NCI-H345 (cell line): ENCODE measurements at places on chromosomes 2 and 18.

GRCh38 chr2:102895376-102895775, 133.5 kb downstream of the TMEM182 start:
- DNase-seq = no peak

DNA sequence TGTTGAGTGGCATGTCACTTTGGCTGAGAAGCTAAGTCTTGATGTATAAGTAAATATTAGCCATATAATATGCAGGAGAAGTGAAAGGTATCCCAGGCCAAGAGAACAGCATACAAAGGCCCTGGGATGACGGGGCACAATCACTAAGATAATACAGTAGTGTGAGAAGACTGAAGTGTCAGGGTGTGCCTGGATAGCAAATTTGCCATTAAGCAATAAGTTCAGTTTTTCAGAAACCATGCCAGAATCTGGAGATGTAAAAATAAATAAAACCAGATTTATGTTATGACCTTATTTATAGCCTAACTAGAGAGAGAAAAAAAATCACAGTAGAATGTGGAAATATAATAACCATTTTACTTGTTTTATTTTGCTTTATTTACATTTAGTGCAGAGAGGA, 1858.7 kb upstream of the CELF4 start:
- DNase-seq = no peak

GRCh38 chr18:21896732-21897336, 156.2 kb downstream of the MIB1 start:
- no peak for DNase-seq

DNA sequence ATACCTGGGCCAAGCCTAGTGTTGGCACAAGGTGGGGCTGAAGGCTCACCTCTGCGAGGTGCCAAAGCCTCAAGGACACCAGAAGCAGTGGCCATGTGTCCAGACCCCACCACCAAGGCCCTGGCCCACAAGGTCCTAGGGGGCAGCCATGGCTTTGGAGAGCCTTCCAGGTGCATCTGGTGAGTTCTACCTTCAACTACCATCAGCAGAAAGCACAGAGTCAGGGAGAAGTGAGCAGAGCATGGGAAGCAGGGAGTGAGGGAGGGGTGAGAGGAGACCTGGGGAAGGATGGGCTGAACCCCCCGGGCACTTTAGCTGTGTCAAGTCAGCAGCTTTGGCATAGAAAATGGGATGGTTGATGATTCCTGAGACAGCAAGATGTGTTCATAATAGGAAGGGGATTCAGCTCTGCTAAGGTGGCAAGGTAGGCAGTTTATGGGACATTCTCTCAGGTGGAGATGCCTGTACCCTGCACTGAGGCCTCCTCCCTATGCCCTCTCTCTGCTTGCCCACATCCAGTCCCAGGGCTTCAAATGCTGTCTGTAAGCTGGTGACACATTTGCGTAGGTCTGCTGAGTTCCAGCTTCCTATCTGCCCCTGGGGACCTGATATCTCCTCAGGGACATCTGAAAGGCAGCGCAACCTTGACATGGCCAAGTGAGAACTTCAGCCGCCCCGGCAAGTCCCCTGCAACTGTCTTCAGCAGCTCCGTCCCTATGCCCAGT, 83.4 kb upstream of the RGPD5 start:
- DNase-seq = no peak

DNA sequence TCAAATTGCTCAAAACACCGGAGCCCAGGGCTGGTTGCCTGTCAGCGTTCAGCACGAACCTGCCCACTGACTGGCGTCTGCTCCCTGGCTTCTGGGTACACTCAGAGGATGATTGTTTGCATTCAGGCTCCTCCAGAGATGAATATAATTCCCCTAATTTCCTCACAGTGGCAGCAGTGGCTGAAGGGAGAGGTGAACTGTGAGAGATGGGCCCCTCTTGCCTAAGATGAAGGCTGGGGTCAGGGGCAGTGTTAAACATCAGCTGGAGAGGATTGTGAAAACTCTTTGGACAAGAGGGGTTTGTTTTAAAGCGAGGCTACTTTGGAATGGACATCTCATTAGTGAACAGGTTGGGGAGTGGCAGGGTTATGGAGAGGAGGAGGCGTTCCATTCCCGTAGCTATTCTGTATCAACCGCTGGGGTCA, 31.0 kb downstream of the TCF7L1 start:
- DNase-seq = no peak

DNA sequence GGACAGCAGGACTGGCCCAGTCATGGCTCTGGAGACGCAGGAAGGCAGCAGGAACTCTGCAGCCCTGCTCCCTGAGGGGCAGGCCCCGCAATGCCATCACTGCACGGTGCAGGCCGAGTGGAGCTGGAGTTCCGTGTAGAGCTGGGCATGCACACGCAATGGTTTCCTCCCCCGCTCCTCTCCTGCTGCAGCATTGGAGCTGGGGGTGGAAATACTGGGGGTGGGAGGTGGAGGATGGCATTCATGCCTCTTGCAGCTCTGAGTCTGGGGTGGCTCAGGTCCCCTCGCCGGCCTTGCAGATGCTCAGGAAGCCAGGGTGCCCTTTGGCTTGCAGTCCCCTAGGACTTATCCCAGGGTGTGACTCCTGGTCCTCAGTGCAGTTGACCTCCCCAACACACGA, 78.3 kb upstream of the ASB18 start:
- no peak for DNase-seq

DNA sequence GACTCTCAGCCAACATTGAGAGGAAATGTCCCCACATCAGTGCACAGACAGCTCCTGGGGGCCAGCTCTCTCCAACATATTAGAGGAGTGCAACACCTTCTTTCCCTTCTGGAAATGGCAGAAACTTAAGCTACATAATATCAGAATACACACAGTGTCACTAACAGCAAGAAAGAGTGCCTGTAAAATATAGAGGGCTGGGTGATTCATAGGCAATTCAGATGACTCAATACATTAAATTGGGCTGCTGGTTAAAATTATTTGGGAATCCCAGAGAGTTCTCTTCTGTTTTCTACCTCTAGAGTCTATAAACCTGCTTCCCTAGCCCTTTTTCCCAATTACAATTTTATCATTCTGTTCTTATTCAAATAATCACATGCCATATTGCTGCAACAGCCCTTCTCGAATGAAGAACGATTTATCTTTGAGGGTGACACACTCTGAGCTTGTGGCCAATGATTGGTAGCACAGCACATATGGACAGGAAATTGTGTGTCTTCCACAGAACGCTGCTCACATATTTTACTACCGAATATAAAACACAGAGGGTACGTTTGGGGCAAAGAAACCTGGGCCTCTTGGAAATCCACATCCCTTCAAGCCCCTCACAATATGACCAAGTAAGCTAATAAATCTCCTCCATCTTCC, 381.2 kb downstream of the MBD2 start:
- DNase-seq = no peak

- DNase-seq = peak; percentile 89
Observed at GRCh38 chr2:128832946-128833663, 514.4 kb upstream of the HS6ST1 start.

GRCh38 chr2:110804915-110805314, 72.5 kb downstream of the ACOXL start:
- no peak for DNase-seq

- peak; percentile 56 for DNase-seq
Observed at GRCh38 chr2:166381-166780, 97.5 kb downstream of the SH3YL1 start.

DNA sequence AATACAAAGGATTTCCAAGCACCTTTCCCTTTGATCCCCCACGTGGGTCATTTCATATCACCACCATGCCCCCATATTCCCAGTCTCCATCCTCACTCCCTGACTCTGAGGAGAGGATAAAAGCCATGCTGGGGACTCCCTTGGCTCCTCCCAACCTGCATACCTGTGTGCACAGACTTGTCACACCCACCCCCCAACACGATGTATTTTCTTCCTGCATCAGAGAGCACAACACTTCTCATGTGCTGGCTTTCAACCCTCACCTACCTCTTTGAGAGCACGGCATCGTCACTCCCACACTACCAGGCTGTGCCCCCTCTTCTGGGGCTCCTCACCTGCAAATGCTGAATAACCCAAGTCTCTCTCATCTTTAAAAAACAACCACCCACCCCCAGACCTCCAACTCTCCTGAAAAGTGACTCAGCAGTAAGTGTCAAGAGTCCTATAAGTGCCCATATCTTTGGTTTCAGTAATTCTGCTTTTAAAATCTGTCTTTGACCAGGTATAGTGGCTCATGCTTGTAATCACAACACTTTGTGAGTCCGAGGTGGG, 53.1 kb downstream of the AP1S3 start:
- DNase-seq = no peak

DNA sequence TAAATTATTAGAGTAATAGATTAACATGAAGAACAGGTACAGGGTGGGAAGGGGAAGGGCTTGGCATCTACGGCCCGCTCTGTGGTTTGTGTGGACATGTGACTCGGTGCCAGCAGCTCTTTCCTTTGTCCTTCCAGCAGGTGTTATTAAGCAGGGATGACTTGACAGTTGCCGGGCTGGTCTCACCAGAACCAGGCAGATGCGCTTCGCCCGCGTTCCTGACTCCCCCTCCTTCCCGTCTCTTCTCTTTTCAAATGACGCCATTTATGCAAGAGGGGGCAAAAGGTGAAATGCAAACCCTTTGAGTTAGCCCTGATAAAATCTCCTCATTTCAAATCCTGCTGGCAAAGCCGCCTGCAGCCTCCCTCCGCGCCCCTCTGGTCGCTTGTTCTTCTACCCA, 38.9 kb upstream of the MGAT4A start:
- peak; percentile 86 for DNase-seq

DNA sequence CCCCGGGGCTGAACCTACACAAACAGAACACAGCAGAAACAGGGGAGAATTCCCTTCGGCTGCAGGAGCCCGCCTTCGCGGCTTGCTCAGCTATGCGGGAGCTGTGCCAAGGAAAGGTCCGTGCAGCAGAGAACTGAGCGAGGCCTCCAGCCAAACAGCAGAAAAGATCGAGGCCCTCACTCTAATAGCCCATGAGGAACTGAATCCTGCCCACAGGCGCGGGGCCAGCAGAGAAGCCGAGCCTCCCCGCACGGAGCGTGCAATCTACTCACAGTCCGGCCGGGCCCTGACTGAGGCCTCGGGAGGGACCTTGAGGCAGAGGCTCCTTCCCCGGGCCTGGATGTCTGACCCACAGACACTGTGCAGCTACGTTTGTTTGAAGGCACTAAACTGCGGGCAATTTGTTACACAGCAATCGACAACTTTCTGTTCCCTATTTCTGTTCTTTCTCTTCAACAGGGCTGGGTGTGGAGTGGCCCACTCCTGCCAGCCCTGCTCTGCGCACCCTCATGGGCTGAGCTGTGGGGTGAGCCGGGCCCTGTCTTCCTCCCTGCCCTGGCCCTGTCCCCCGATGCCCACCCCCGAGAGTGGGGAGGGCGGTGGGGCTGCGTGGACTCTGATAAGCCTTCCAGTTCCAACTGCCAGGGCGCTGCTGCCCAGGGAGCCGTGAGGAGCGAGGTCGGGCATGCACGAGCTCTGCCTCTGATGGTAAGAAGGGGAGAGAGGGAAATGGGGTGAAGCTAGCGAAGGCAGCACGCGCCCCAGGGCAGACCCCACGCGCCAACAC, 13.7 kb downstream of the HES6 start:
- DNase-seq = no peak

DNA sequence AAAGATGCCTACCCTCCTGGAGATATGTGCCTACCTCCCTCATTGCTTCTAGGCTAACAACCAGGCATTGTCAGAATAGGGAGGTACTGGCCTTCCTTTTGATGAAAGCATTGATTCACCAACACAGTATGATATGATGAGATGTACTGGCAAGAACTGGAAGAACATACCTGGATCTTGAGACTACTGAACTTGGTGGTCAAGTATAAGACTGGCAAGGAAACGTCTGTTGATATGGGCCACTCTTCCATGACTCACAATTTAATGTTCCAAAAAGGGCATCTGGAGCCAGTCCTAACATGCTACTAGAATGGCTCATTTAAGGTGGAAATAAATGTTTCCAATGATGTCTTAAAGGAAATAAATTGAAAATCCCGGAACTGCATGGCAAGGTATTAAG, 18.1 kb downstream of the DTNB start:
- DNase-seq = no peak

GRCh38 chr2:108553209-108553919, 19.1 kb downstream of the LIMS1 start:
- DNase-seq = no peak

DNA sequence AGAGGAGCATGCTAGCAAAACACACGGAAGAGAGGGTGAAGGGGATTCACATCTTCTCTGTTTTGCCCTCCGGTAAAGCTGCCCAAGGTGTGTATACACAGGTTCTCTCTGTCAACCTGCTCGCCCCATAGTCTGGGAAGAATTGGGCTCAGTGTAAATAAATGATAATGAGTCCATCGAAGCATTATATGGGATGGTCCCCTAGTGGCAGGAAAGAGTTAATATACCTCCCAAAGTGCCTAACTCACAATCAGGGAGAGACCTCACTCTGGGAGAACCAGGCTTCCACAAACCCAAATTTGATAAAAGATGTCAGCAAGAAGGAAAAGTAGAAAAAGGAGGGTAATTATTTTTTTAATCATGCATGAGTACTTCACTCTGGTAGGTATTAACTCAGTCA, 262.2 kb upstream of the ZNF521 start:
- no peak for DNase-seq

- no peak for DNase-seq
Observed at GRCh38 chr2:86786001-86786536, 4.6 kb downstream of the CD8A start.

DNA sequence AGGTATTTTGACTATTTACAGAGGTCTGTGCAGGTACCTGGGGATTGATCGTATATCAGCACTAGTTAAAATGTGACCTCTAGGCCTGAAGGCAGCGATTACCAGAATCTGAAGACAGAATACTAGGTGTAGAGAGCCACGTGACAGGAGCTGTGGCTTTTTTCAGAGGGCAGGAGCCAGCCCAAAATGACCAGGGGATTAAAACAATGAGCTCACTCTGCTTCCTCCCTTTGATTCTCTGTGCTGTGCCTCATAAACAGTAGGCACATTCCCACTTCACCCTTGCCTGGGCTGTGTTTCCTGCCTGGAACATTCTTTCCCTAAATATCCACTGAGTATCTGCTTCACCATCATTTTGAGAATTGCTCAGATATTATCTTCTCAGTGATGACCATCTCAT, 15.2 kb downstream of the ITGAV start:
- no peak for DNase-seq

- DNase-seq = no peak
Observed at GRCh38 chr18:57727952-57728807, 74.9 kb downstream of the ATP8B1 start.
